ENCODE measurements at places on chromosomes 13 and 19.

- no peak for DNase-seq
Measured at GRCh38 chr19:5225486-5226345, 114.9 kb downstream of the PTPRS start.

- DNase-seq = no peak
Measured at GRCh38 chr13:40665126-40666044, 1.1 kb downstream of the FOXO1 start.

GRCh38 chr19:49287141-49287770 is 37.7 kb downstream of the SLC6A16 start:
- DNase-seq = no peak

- DNase-seq = no peak
Measured at GRCh38 chr13:22967669-22968068, 213.1 kb upstream of the SGCG start.

Data from GM19239 (cell line).